ENCODE measurements at places on chromosomes 16 and 17.

DNA sequence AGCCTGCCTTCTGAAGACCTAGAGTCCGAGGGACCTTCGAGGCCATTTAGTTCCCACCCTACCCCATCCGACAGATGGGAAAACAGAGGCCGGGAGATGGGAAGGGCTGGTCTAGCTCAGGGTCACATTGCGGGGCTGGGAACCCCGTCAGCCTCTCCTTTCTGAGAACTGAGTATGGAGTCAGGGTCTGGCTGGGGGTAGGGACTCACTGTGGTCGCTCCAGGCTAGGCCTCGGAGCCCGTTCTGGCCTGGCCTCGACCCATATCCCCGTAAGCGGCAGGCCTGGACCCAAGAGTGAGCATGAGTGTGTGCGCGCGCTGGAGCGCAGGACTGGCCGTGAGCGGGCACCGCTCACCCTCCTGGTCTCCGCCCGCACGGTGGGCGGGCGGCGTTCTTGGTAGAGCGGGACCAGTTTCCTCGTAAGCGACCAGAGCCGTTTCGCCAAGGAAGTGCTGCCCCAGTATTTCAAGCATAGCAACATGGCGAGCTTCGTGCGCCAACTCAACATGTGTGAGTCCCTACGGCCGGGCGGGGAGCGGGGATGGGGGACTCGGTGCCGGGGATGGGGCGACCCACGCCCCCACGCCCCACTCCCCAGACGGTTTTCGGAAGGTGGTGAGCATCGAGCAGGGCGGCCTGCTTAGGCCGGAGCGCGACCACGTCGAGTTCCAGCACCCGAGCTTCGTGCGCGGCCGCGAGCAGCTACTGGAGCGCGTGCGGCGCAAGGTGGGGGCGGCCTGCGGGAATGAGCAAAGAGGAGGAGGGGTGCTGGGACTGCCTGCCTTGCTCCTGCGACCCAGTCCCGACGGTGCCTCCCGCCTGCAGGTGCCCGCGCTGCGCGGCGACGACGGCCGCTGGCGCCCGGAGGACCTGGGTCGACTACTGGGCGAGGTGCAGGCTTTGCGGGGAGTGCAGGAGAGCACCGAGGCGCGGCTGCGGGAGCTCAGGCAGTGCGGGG lies 855 bp downstream of the HSF4 start:
- peak; percentile 73 for DNase-seq

GRCh38 chr16:63059676-63060075 lies 1023.4 kb upstream of the CDH8 start:
- no peak for DNase-seq

GRCh38 chr17:63601439-63602371 lies 1.0 kb downstream of the TACO1 start:
- DNase-seq = peak; percentile 13

GRCh38 chr17:54807331-54807730 lies 93.3 kb upstream of the TOM1L1 start:
- DNase-seq = no peak

GRCh38 chr17:73338050-73338521 lies 26.3 kb upstream of the CDC42EP4 start:
- no peak for DNase-seq

- DNase-seq = no peak
These were observed 36.7 kb downstream of the MYH10 start for GRCh38 chr17:8593830-8594229.

- DNase-seq = no peak
These were observed 4.8 kb downstream of the XYLT2 start for GRCh38 chr17:50350733-50351132.

GRCh38 chr17:56665864-56666263 lies 72.4 kb downstream of the NOG start:
- peak; percentile 8 for DNase-seq

DNA sequence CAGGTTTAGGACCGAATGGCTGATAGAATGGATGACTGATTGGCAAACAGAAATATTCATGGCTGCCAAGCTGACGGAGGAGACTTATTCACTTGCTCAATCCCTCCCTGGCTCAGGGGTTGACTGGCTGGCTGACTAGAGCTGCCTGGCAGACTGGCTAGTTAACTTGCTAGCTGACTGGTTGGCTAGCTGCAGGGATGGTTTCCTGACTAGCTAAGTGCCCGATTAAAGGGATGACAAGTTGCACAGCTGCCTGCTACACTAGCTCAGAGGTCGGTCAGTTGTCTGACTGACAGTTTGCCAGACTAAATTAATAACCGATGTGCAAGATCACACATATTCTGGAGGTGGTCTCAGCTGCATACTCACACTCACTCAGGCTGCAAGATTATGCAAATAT lies 1208.4 kb upstream of the CDH8 start:
- no peak for DNase-seq

DNA sequence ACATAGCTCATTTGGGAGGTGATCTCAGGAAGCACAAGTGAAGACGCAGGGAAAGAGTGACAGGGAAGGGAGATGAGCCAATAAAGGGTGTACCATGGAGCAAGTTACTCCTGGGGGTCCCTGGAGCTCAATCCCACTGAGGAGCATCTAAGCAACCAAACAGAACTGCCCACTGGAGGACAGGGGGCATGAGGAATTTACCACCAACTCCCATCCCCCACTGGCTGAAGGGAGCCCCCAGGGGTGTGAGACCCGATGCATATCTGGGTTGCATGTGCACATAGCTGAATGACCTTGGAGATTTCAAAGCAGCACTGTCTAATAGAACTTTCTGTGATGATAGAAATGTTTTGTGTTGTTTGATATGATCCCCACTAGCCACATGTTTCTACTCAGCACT lies 29.6 kb downstream of the C16orf82 start:
- DNase-seq = no peak

DNA sequence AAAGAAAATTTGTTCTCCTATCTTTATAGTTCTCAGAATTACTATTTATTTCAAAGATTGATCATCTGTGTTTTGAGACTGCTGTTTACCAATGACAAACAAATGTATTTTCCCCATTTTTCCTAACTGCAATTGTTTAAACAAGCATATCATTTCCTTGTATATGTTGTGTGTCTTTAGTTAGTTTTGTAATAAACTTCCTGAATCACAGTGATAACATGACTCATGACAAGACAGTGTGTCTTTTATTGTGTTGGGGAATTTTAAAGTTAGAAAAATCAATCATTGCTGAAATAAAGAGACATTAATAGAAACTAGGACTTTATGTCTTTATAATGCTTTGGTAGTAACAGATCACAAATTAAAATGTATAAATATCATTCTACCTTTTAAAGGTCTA lies 348.5 kb downstream of the KCNJ2 start:
- no peak for DNase-seq

- DNase-seq = no peak
These were observed 17.1 kb downstream of the C1QTNF1 start for GRCh38 chr17:79041041-79041570.

- DNase-seq = no peak
These were observed 75.2 kb upstream of the RNU2-1 start for GRCh38 chr17:43308999-43309398.

DNA sequence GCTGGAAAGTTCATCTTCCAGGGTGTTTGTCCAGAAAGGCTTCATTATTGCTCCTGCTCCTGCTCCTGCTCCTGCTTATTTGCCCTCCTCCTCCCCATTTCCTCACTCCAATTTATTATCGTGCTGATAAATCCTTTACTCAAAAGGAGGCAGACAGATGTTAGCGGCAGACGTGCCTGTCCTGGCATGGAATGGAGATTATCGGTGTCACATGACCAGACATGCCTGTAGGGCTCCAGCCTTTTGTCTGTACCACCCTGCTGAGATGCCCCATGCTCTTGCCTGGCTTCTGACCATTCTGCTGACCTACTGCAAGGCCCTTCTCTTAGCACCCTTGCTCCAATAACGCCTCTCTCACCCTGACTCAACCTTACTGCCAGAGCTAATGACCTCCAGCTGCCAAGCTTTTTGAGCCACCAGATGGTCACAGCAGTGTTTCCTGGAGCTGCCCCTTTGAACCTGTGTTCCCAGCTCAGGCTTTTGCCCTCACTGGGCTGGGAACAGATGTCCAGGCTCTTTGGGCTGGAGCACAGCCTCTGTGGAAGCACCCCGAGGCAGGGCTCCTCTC lies 12.8 kb downstream of the DNAH9 start:
- no peak for DNase-seq

- peak; percentile 19 for DNase-seq
These were observed 196.2 kb downstream of the LGALS9B start for GRCh38 chr17:20271011-20271610.

DNA sequence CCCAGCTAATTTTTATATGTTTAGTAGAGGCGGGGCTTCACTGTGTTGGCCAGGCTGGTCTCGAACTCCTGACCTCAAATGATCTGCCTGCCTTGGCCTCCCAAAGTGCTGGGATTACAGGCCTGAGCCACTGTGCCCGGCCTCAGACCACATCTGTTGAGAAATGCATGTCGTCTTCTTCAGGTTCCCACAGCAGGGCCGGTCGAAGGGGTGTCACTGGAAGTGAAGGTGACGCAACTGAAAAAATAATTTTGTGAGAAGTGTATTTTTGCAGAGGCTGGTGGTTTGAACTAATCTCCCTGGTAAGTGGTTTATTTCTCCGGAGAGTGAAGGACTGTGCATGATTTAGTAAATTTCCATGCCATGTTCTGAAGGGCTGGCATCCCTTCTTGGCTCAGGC lies 33.4 kb upstream of the IL34 start:
- no peak for DNase-seq

DNA sequence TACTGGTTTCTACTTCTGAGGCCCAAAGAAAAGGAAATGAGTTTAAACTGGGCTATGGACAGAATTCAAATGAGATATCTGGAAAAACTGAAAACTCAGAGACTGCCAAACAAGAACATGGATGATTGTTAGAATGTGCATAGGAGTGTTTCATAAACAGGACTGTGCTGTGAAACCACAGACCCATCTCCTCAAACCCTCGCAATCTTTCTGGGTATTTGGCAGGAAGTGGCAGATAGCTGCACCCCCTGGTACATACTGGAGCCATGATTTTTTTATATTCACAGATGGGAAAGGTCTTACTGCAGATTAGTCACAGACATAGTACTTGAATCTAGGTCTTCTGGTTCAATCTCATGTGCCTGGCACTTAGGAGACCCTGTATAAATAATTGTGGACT lies 145.0 kb downstream of the CCDC182 start:
- DNase-seq = no peak

GRCh38 chr17:388087-388486 lies 35.5 kb upstream of the RPH3AL start:
- DNase-seq = no peak

- peak; percentile 90 for DNase-seq
These were observed 50.8 kb downstream of the TOM1L2 start for GRCh38 chr17:17921192-17922069.

DNA sequence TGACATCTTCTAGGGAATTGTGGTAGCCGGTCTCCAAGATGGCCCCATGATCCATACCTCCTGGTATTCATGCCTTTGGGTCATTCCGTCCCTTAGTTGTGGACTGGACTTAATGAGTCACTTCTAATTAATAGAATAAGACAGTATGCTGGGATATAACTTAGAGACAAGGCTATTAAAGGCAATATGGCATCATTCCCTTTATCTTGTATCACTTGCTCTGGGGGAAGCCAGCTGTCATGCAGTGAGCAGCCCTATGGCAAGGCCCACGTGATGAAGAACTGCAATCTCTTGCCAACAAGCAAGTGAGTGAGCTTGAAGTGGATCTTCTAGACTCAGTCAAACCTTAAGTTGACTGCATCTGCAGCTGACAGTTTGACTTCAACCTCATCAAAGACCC lies 97.8 kb upstream of the MED13 start:
- no peak for DNase-seq

GRCh38 chr16:11016524-11016988 lies 72.2 kb downstream of the CLEC16A start:
- no peak for DNase-seq

GRCh38 chr17:38510421-38511149 lies 82.3 kb downstream of the ARHGAP23 start:
- DNase-seq = peak; percentile 82

- no peak for DNase-seq
These were observed 62.9 kb downstream of the IL21R start for GRCh38 chr16:27464626-27465482.

GRCh38 chr17:2734939-2735338 lies 14.5 kb downstream of the CCDC92B start:
- no peak for DNase-seq

DNA sequence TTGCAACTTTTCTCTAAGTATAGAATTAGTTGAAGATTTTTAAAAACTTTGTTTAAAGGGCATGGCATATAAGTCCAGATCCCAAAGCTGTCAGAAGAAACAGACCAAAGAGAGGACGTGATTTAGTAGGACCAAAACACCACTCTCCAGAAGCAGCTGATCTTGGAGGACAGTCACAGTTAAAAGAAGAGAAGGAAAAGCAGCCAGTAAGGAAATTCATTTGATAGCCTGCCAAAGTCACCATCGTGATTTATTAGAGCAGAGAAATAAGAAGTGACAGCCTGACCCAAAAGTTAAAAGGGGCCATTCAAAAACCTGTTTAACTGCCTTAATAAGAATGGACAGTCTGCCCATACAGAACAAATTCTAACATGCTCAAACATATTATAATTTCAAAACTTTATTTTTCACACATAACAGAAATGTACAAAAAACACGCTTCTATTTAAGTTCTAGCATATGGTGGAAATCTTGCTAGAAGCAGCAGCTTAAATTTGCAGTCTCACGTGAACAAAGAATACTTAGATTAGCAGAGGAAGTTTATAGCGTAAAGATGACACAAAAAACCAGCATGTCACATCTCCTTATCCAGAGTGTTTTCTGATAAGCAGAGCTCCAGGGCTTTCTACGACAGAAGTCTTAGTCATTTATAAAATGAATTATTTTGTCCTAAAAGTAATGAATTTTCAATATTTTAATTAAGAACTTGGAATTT lies 37.2 kb downstream of the TXNDC11 start:
- DNase-seq = no peak

DNA sequence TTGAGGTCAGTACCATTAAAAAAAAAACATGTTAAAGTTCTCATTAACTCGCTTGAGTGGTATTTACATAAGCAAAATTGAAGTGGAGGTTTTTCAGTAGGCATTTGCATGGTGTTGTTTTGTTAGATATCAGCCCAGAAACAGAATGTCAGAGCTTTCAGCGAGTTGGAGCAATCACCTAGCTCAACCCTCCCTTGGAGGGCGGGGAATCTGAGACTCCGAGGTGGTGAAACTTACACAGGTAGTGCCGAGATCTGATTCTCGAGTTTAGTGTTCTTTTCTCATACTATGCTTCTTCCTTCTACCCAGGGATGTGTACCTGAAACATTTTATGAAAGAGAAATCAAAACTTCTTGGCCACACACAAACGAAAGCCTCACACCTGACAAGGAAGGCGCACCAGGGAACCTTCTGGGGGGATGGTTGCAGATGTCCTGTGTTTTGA lies 6.6 kb downstream of the SEC14L1 start:
- DNase-seq = no peak

GRCh38 chr16:31331807-31332301 lies 23.1 kb upstream of the ITGAX start:
- DNase-seq = no peak

DNA sequence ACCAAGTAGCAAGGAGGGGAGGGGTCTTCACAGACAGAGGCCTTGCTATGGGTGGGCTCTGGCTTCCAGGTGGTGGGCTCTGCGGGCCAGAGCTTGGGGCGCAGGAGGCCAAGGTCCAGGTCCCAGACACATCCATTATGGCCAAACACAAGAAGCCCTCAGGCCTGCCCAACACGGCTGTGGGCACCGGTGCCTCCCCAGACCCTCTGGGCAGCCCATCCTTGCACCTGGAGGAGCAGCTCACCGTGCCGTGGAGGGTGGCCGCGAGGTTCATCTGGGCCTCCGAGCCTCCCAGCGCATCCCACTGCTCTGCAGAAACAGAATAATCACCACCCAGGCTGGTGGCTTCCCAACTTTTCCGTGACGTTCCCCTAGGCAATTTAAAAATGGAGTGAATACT lies 55.9 kb downstream of the TBC1D16 start:
- DNase-seq = no peak
